ENCODE measurements at places on chromosomes 11 and 22.

- DNase-seq: no peak
Measured at GRCh38 chr11:44096360-44097185, 1.1 kb downstream of the EXT2 start.

DNA sequence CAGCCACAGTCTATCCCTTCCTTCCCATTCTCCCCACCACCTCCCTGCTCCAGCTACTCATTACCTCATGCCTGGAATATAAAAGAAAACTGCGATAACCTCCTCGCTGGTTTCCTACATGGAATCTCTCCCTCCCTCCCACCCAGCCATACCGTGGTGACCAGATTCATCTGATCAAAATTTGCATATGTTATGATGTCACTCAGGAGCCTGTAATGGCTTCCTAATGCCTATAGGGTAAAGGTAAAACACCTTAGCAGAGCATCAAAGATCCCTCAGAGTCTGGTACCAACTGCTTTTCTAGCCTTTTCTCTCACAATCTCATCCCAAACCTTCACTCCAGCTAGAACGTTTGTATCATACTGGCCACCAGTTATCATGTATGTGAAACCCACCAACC, 19.6 kb downstream of the RTN4RL2 start:
- no peak for DNase-seq

DNA sequence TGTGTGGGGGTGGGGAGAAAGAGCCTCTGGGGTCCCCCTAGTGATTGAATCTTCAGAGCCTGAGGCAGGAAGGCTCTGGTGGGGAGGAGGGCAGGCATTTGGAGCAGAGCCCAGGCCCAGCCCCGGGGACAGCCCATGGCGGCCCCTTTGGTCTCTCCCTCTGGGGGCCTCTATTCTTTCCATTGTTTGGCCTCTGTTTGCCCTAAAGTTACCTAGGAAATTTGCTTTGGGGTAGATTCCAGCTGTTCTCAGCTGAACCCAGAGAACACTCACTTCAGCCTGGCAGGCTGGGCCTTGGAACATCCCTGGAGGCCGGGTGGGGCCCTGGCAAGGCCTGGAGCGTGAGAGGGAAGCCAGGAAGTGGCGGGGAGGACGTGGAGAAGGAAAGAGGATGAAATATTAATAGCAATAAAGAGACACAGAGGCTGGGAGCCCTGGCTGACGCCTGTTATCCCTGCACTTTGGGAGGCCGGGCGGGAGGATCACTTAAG, 22.9 kb upstream of the A4GALT start:
- DNase-seq: no peak

DNA sequence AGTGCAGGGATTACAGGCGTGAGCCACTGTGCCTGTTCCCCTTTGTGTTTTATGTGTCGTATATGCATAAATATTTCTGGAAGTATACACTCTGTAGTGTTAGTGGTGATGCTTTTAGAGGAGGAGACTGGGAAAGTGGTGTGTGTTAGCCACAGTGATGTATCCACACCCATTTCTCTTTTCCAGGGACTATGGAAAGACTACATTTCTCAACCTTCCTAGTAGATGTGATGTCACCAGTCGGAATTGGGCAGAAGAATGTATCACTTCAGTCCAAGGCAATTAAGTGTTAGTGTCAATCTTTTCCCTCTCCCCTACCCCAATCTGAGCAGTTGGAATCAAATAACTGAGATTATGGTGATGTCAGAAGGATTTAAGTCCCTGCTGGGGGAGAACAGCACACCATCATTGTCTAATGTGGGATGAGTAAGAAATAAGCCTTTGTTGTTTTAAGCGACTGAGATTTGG, 5.8 kb upstream of the ATG16L2 start:
- no peak for DNase-seq

Data from stimulated activated CD8-positive, alpha-beta memory T cell treated with anti-CD3 and anti-CD28 coated beads, Interleukin-15, amount 100 ng/mL, for 48 hours (primary cell).